ENCODE measurements at places on chromosomes 11 and 22.

DNA sequence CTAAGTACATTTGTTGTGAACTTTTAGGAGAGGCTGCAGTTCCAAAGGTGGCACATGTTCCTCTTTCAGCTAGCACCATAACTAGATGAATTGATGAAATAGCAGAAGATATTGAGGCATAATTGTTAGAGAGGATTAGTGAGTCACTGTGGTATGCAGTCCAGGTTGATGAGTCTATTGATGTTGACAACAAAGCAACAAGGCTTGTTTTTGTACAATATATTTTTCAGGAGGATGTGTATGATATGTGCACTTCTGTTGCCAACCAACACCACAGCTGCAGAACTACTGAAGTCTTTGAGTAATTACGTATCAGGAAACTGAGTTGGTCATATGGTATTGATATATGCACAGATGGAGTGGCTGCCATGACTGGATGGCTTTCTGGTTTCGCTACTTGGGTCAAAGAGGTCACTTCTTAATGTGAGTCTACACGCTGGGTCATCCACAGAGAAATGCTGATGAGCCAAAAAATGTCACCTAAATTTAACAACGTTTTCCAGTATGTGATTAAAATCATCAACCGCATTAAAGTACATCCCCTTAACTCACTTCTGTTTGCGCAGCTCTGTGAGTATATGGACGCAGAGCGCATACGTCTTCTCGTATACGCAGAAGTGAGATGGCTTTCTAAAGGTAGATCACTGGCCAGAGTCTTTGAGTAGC lies 261.3 kb upstream of the ANO5 start:
- DNase-seq = no peak

DNA sequence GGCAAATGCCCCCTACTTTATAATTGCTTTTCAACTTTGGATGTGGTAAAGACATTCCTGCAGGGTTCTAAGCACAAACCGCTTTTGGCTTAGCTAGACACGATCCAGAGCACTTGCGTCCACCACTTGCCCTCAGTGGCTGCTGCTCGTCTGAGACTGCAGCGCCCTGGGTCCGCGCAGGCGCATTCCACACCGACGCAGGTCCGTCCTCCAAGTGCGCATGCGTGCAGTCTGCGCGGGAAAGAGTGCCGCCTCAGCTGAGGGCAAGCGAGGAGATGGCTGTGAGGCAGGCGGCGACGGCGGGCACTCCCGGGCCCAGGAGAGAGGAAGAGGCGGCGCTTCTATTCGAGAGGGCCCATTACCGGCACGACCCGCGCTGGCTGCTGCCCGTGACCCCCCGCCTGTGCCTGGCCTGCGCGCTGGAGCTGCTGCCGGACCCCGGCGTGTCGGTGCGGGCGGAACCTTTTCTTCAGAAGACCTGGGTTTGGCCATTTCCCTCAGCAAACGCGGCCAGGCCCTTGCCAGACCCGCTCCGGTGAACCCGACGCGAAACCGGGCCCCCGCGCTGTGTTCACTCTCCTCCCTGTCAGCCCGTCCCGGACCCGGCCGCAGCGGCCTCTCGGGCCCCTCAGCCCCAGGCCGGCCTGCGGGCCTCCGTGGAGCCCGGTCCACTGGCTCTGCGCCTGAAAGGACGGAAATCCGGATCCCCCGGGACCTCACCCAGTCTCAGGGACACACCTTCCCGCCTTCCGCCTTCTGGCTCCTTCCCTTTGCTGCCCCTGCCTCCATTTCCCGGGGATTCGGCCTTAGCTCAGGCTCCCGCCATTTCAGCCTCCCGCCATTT lies at the start of gene MEI1:
TSS of gene MEI1 (plus strand) at position 240 of the 844 bp plus-strand sequence. CDS start at position 276, 36 bp downstream.
- DNase-seq = peak; percentile 70

GRCh38 chr11:114221037-114221436 lies 75.2 kb upstream of the NNMT start:
- DNase-seq = no peak

DNA sequence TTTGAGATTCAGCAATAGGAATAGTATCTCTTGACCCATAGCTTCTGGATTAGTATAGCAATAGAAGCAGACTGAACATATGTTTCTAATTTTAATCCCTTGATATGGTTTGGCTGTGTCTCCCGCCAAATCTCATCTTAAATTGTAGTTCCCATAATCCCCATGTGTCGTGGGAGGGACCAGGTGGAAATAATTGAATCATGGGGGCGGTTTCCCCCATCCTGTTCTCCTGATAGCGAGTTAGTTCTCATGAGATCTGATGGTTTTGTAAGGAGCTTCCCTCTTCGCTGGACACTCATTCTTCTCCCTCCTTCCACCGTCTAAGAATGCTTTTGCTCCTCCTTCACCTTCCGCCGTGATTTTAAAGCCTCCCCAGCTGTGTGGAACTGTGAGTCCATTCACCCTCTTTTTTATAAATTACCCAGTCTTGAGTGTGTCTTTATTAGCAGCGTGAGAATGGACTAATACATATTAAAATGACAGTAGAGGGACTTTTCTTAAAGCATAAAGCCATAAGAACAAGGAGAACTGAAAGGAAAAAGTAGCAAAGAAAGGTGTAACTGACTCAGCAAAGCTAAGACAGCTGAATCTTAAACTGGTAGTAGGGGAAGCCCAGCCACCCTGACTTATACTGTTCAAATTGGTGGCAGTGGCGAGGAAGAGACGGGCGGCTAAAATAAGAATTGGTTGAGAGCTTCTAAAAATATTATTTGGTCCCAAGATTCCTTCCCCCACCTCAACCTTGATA lies 20.3 kb upstream of the SLN start:
- DNase-seq = no peak

- no peak for DNase-seq
These were observed 12.4 kb upstream of the POLDIP3 start for GRCh38 chr22:42626951-42627625.

DNA sequence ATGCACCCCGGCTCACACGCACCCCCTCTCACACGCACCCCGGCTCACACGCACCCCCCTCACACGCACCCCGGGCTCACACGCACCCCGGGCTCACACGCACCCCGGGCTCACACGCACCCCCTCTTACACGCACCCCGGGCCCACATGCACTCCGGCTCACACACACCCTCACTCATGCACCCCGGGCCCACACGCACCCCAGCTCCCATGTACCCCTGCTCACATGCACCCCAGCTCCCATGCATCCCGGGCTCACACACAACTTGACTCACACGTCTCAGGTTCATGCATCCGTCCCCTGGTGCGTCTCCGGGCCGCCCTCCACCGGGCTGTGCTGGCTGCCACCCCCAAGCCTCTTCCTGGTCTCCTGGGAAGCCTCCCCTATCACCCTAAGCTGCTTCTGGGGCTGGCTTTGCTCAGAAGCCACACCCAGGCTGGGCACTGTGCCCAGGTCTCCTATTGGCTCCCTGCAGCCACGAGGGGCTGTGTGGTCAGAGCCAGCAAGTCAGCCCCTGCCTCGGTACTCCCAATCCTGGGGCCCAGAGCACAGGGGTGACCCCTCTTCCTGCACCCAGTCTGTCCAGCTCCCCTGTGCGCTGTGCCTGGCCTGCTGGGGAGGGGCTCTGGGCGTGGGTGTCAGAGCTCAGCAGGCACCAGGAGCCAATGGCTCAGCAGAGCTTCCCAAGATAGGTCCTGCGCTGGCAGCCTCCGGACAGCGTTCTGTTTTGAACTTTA lies 16.9 kb downstream of the TSPAN4 start:
- peak; percentile 88 for DNase-seq

DNA sequence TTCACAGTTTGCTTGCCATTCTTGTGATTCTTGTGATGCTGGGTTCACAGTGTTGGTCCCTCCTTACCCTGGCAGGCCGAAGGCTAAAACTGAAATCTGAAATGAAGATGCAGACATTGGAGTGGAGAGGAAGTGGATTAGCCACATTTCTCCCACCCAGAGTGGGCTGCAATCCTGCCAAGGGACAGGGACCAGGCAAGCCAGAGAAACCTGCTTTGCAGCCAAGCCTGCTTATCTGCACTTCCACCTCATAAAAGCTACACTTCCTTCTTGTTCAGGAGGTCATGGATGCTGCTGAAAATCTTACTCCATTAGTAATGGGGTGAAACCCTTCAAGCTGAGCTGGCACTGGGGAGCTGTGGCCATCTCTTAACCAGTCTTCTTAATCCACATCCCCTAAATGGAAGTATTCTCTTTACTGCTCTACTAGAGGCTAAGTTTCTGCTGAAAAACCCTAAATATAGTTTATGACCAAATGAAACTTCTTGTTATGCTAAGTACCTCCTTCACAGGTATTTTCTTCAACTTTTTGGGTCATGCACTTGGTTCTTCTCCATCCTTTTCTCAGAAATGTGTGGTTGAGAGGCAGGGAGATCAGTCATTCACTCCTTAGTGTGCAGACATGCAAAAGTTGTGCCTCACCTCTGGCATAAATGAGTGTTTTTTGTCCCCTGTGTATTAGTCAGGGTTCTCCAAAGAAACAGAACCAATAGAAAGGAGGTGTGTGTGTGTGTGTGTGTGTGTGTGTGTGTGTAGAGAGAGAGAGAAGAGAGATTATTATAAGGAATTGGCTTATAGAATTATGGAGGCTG lies 133.9 kb upstream of the BMAL1 start:
- DNase-seq = no peak

GRCh38 chr22:47337161-47337621 lies 574.7 kb downstream of the TBC1D22A start:
- no peak for DNase-seq

- DNase-seq = no peak
These were observed 702 bp upstream of the KCNJ4 start for GRCh38 chr22:38455530-38456271.

DNA sequence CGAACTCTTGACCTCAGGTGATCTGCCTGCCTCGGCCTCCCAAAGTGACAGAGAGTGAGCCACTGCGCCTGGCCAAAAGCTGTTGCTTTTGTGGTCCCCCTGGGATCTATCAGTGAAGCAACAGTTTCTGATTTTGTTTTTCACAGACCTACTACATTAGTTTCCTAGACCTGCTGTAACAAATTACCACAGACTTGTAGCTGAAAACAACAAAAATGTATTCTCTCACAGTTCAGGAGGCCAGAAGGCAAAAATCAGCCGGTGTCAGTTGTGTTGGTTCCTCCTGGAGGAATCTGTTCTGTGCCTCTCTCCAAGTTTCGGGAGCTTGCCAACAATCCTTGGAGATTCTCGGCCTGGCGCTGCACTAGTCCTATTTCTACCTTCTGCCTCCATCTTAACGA lies 8.5 kb upstream of the SLC35C1 start:
- no peak for DNase-seq

DNA sequence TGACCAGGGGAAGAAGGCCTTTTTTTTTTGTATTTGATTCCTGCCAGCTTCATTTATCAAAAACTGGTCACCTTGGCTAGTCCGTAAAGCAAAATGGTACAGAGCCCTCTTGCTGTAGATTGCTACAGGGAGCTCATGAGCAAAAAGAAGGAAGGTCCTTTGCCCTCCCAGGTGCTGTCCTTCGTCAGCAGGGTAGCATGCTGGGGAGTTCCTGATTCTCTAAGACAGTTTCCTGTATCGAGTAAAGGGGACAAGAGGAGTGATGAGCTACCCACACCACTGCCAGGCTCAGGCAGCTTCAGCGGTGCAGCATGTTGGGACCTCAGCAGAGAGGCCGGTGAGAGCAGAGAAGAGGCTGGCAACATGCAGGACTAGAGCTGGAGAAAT lies 67.8 kb upstream of the CSNK2A3 start:
- DNase-seq = no peak

DNA sequence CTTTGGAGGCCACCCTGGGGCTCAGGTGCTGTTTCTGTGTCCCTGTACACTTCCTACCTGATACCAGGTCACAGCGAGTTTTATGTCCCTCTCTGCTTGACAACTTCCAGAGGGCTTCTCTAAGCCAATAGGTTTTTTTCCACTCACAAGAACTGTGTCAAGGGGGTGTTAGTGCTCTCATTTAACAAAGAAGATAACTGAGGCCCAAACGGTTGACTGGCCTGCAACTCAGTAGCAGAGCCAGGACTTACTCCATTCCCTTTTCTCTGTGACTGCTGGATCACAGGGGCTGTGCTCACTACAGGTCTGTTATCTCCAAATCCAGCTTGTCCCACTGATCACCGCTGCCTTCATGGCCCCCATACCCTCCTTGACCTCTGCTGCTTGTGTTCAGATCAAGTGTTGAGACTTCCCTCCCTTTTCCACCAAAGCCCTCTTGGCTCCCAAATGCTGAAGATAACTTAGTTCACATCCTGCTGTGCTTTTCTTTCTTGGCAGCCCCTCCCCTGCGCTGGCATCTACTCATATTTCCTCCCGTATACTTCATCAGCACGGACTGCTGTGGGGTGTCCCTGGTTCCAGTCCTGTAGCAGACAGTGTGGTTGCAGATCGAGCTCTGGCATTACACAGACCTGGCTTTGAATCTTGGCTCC lies 41.3 kb downstream of the POU2F3 start:
- no peak for DNase-seq

Data from hematopoietic multipotent progenitor cell treated with erythropoietin and hydrocortisone succinate and interleukin-3 and kit ligand, for 15 days (in vitro differentiated cells).